ENCODE measurements at places on chromosomes 16 and 17.

GRCh38 chr17:46195217-46195855 is 2.1 kb upstream of the KANSL1 start:
- DNase-seq, result no peak

DNA sequence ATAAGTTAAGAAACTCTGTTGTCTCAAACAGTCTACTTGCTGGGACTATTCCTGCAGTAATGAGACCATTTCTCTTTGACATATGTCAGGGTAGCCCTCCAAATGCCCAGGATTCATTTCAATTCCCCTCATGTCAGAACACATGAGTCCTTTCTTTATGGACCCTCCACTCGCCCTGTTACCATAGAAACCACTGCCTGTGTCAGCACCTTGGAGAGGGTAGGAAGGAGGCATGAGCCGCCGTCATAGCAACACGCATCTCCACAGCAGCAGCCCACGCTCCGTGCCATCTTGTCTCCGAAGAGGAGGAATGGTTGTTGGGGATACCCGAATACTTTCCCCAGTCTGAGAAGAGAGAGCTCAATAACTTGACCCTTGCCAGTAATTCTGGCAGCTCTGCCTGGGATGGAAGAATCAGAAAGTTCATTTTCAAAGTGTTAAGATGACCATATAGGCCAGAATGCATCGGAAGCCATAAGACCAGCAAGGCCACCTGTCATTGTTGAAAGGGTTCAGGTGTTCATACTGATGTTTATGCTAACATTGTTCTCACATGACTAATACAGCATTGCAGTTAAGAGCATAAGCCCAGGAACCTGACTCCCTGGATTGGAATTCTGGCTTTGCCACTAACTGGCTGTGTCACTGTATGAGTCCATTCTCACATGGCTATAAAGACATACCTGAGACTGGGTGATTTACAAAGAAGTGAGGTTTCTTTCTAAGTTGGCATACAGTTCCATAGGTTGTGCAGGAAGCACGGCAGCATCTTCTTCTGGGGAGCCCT is 141.3 kb downstream of the ABCC12 start:
- no peak for DNase-seq

GRCh38 chr17:50129728-50130558 is at the start of gene SAMD14:
SAMD14 (minus strand) TSS chr17:50130160; CDS start chr17:50124959, 5,201 bp downstream.
- DNase-seq, result peak; percentile 49

DNA sequence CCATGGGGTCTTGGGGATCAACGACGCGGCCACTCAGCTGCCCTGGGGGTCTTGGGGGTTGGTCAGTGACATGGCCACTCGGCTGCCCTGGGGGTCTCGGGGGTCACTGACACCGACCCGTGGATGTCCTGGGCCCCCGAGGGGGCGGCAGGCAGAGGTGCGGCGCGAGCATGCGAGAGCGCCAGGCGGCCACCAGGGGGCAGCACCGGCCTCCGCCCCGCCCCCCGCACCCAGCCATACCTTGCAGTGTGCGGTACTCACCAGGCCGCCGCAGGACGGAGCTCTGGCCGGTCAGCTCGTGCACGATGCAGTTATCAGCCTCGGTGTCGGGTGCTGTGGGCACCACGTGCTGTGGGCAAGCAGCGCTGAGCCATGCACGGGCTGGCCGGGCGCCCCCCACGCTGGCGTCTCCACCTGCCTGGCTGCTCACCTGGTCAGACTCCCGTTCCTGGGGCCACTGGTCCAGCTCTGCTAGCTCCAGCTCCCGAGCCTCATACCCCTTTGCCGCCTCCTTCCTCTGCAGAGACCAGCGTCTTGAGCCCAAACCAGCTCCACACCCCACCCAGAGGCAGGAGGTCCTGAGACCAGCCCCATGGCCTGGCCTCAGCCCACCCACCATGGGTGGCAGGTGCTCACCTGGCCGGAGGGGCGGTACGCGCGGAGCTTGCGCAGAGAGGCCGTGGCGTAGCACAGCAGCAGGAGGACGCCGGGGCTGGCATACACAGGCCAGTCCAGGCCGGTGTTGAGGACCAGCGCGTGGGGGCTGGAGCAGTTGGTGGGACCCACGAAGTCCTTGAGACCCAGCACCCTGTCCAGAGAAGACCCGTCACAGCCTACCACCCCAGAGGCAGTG is 31.2 kb downstream of the CTU2 start:
- DNase-seq, result peak; percentile 83

- DNase-seq, result no peak
Measured at GRCh38 chr17:81309859-81310839, 15.0 kb upstream of the SLC38A10 start.

- DNase-seq, result no peak
Measured at GRCh38 chr16:67040166-67040565, 11.2 kb downstream of the CBFB start.

- DNase-seq, result no peak
Measured at GRCh38 chr17:44359006-44359405, 4.6 kb downstream of the FAM171A2 start.

DNA sequence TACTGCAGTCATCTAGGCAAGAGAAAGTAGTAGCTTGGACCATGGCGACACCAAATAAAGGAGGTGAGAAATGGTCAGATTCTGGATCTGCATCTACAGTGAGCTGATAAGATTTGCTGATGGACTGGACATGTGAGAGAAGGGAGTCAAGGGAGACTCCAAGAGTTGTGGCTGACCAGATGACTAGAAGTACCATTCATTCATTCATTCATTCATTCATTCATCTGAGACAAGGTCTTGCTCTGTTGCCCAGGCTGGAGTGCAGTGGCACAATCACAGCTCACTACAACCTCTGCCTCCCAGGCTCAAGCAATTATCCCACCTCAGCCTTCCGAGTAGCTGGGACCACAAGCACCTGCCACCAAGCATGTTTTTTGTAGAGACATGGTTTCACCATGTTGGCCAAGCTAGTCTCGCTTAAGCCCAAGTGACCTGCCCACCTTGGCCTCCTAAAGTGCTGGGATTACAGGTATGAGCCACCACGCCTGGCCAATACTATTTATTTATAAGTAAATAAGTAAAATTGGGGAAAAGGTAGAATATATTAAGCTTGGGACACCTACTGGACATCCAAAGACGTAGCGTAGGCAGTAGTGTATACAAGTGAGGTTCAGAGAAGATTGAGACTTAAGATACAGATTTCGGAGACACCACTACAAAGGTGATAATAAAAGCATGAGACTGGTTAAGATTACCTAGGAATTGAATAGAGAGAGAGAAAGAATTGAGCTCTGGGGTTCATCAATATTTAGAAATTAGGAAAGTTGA is 15.7 kb upstream of the RNF43 start:
- DNase-seq, result no peak
